Stimulated activated CD4-positive, alpha-beta T cell treated with anti-CD3 and anti-CD28 coated beads, Interleukin-12 subunit alpha, Interleukin-12 subunit beta, amount 100 ng/mL, for 4 hours (primary cell): ENCODE measurements at places on chromosomes 2 and 18.

DNA sequence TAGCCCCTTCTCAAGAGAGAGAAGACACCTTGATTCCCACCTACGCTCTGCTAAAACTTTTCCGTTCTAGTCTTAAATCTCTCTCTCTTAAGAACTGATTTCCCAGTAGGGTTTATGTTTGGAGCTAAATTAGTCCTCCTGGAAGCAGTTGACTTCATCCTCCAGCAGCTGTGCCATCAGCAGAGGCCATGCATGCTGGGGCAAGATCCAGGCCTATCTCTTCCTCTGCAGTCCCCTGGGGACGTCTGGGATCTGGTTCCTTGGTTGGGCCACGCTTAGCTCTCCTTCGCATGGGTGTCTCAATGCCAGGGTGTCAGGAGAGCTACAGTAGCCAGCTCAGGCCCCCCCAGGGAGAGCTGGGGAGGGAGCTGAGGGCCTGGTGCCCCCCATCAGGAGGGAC, 49.7 kb downstream of the HPCAL1 start:
- no peak for DNase-seq

GRCh38 chr2:213004197-213004821, 147.1 kb downstream of the IKZF2 start:
- no peak for DNase-seq

- no peak for DNase-seq
These were observed 94.5 kb downstream of the RDH14 start for GRCh38 chr2:18465979-18466378.

DNA sequence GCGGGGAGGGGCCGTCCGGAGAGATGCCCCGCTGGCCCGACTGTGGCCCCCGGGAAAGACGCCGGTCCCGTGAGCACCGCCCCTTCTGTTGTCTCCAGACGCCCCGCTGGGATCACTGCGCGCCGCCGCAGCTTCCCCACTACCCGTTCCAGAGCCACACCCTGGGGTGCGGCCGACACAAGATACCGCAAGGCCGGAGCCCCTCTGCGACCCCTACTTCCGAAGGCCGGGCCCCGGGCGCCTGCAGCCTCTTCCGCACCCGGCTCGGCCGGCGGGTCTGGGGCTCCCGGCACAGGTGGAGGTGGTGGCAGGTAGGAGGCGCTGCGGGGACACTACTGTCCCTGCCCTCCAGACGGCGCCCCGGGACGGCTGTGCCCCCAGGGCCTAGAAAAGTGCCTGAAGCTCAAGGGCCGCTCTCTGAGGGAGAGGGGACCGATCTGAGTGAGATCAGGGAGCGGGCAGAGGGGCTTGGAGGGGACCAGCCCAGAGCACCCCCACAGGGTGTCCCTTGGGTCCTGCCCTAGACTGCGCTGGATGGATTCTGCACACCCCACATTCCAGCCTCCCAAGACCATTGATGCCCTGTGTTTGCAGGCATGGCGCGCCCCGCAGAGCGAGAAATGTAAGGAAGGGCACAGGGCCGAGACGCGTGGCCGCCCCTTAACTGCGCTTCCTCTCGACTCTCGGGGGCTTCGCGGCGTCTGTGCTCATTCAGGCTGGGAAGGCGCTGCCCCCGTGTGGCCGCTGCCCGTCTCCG, 80.0 kb downstream of the GFPT1 start:
- peak; percentile 61 for DNase-seq

GRCh38 chr18:23552505-23552904, 33.8 kb downstream of the NPC1 start:
- no peak for DNase-seq

- no peak for DNase-seq
These were observed 222.7 kb downstream of the TCF4 start for GRCh38 chr18:55365342-55365741.

DNA sequence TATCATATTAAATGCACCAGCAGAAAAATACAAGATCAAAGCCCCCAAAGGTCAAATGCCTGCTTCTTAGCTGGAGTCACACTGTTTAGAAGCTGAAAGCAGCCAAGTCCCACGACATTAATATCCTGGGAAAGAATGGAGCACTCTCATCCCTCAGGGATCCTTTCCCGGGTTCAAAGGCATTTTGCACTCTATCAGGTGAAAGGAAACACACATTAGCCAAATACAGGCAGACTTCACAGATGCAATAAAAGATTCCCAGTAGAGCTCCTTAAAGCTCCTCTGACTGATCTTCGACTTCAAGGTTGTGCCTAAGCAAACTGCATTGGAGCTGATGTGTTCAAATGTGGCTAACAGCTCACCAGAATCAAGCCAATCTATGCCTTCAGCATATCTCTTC, 158.4 kb downstream of the RNF152 start:
- no peak for DNase-seq
